ENCODE measurements at places on chromosomes 2 and 18. TPM values are rescaled to one million over a fixed set of nuclear protein-coding genes. Genes with fewer than 3 reads are reported as not detected.

The STAT4 gene
- total RNA-seq, result 304 TPM

The IRS1 gene
- total RNA-seq, result 0.09 TPM

The TMEM163 gene
- total RNA-seq, result 11.6 TPM

The TGFA gene
- total RNA-seq, result 5.0 TPM
